ENCODE measurements at places on chromosomes 6 and 20. TPM values are rescaled to one million over a fixed set of nuclear protein-coding genes. Genes with fewer than 3 reads are reported as not detected.
A peak's percentile ranks its signal among the peaks of the same experiment; 100 is the strongest.

- ATAC-seq = no peak
Measured at GRCh38 chr6:163263998-163264661, 150.4 kb upstream of the QKI start.

DNA sequence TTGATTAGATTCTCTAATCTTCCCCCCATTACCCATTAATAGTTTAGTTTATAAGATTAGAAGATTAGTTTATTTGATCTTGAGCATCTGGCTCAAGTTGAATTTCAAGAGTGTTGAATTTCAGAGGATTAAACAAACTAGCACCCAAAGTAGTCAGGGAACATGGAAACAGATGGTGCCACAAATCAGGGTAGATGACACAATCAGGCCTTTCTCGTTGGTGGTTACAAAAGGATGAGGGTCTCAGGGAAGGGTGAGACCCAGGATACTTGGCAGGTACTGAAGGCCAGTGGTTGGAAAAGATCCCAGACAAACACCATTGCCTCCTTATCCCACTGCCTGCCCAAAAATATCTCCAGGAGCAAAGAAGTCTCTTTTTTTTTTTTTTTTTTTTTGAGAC is 29.5 kb upstream of the ADGRF1 start:
- no peak for ATAC-seq

- no peak for ATAC-seq
Measured at GRCh38 chr6:20252311-20252710, 40.0 kb upstream of the MBOAT1 start.

DNA sequence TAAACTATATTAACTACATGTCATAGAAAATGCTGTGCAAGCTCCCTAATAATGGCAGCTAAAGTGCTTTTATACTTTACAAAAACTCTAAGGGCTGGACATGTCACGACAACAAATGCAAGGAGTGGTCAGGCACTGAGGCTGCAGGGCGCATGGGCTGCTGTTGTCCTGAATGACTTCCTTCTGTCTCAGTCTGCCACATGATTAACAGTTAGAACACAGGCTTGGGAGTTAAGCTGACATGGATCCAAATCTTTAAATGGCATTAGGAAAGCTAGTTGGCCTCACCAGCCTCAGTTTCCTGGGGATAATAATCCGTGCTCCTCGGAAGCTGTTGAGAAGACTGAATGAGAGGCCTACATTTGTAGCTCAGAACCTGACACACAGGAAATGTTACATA is 57.4 kb downstream of the PREP start:
- ATAC-seq = peak; percentile 55

- no peak for ATAC-seq
Measured at GRCh38 chr6:131231891-131232290, 96.6 kb downstream of the AKAP7 start.

Gene HSPA1B
- 117 TPM for total RNA-seq

Gene GSTA4
- total RNA-seq = 86.8 TPM

DNA sequence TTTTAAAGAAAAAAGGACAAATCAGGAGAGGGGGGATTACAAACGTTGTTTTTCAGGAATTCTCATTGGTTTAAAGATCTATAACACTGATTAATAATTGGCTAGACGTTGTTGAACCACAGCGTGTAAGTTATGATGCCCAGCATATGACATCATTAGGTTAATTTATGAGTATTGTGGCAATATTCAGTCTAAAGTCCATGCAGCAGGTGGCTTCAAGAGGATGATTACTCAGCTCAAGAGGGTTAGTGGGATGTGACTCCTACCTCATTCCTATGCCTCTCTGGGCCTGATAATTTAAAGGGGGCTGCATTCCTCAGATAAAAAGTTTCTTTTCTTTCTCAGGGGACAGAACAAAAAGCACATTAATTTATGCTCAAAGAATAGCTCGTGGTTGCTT is 1309.0 kb downstream of the EPHA7 start:
- ATAC-seq = no peak

- no peak for ATAC-seq
Measured at GRCh38 chr20:50364542-50364941, 145.6 kb upstream of the PTPN1 start.

- peak; percentile 81 for ATAC-seq
Measured at GRCh38 chr6:161444464-161444863, 170.6 kb upstream of the AGPAT4 start.

Gene TBC1D32
- total RNA-seq = 21.6 TPM

- ATAC-seq = no peak
Measured at GRCh38 chr6:39197922-39198500, 31.3 kb downstream of the KCNK5 start.

Gene TTLL9
- total RNA-seq = 2.3 TPM

Gene OR2B2
- total RNA-seq = 0.24 TPM

GRCh38 chr6:9408402-9409117 is 973.2 kb upstream of the SLC35B3 start:
- no peak for ATAC-seq

Gene TBXT
- total RNA-seq = not detected

DNA sequence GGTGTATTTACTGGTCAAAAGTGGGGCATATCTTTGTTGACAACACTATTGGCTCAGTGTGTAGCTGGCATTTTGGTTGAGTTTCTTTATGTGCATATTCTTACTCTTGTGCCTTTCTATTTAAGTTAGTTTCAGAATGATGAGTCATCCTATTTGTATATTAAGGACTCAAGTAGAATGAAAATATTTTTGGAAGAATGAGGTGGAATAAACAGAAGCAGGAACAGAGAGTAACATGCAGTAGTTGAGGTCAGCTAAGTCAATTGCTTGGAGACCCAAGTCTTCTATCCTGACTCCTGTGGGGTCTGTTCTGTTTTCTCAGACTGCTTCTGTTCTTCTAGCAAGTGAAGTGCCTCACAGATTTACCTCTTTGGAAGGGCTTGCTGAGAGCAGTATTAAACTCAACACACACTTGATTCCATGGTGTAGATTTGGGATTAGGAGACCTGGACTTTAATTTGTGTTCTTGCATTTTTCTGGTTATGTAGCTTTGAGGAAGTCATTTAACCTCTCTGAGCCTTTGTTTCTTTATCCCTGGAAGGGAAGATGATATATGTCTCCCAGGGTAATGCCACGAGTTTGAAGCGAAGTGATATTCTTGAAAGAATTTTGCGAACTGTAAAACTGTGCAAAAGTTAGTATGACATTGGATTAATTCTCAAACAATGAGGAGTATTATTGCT is 324.3 kb downstream of the QKI start:
- ATAC-seq = no peak

All from motor neuron (in vitro differentiated cells).